ENCODE measurements at places on chromosomes 1 and 21.
A peak's percentile ranks its signal among the peaks of the same experiment; 100 is the strongest.

- no peak for DNase-seq
Observed at GRCh38 chr1:21623410-21623961, 45.7 kb downstream of the RAP1GAP start.

DNA sequence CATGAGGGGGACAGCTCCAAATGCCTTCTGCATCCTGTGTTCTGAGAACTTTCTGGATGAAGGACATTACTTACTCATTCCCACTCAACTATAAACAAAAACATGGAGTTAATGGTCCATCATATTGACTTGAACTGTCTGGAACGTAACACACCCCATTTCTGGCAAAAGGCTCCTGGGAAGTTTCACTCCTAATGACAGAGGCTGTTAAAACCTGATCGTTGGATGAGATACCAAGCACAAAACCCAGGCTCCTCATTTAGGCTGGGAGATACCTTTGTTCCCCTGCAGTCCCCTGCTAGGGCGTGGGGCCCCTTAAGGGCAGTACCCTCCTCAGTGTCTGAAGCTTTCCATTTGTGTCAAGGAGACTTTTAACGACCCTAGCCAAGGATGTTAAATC lies 78.9 kb downstream of the RHOU start:
- DNase-seq, result no peak

- peak; percentile 72 for DNase-seq
Observed at GRCh38 chr1:206608108-206608698, 4.1 kb downstream of the EIF2D start.

DNA sequence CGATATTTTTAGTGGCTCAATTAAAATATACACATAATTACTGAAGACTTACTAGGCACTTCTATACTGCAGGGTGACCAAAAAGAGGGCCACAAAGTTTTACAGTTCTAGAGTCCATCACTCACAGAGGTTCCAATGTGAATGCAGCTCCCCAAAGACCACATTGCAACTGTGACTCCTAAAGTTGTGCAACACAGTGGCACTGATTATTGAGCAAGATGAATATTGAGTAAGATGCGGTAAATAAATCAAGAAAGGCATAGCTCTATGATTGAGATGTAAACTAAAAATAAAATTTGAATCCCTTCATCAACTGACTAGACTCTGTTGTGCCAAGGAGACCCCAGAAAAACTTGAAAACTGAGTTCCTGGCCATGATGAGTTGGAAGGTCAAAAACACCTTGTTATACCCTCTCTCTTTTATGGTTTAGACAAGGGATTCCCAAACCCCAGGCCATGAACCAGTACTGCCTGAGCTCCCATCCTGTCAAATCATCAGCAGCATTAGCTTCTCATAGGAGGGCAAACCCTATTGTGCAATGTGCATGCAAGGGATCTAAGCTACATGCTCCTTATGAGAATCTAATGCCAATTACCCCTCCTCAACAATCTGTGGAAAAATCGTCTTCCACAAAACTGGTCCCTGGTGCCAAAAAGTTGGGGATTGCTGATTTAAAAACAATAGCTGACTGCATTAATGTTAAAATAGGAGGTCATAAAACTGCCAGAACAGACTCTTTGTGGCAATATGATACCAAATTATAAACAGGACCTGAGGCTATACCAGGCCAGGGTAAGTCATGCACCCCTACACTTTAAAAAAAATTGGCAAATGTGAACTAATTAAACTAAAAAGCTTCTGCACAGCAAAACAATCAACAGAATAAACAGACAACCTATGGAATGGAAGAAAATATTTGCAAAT lies 94.3 kb downstream of the ADGRL4 start:
- DNase-seq, result no peak

GRCh38 chr1:198893141-198893540 lies 254.3 kb downstream of the PTPRC start:
- DNase-seq, result no peak

- no peak for DNase-seq
Observed at GRCh38 chr1:53608071-53608470, 130.9 kb downstream of the GLIS1 start.

DNA sequence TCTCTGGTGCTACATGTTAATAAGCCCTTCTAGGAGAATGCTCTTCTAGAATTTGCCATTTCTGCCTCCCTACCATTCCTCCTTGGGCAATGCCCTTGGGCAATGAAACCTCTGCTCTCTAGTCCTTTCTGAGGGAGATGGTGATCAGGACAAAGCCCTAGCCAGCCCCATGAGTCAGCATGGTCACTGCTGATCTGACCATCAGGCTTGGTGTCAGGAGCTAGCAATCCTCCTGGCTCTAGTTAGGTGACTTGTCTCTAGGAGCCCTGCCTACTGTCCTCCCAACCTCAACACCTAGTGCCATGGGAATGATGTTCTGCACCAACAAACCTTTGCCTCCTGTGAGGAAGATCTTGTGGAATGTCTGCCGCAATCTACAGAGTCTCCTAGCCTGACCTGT lies 89.8 kb downstream of the NMNAT2 start:
- no peak for DNase-seq

- peak; percentile 13 for DNase-seq
Observed at GRCh38 chr21:36859744-36860501, 106.5 kb downstream of the HLCS start.

DNA sequence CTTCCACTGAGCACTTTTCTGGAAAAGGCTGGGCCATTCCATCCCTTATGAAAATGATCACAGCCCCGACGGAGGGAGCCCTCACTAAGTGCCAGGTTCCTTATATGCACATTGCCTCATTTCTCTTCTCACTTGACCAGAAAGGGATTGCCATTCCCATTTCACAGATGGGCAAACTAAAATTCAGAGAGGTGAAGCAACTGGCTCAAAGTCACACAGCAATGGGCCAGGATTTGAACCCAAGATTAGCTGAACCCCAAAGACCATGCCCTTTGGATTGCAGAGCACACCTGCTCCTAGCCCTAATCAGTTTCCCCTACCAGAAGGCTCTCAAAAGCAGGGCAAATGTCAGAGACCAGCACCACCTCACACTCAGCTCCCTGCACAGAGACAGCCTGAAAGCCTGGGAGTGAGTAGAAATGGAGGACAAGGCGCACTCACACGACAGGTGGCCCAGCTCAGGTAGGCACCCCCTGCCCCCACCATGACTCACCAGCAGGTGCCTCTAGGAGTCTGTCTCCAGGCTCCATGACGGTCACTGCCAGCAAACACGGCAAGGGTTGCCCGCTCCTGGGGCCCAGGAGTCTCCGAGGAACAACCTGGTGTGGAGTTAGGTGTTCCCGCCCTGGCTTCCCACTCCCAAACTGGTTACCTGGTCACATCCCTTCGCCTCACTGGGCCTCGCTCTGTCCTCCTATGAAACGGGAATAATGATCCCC lies 21.7 kb downstream of the SDC3 start:
- no peak for DNase-seq

DNA sequence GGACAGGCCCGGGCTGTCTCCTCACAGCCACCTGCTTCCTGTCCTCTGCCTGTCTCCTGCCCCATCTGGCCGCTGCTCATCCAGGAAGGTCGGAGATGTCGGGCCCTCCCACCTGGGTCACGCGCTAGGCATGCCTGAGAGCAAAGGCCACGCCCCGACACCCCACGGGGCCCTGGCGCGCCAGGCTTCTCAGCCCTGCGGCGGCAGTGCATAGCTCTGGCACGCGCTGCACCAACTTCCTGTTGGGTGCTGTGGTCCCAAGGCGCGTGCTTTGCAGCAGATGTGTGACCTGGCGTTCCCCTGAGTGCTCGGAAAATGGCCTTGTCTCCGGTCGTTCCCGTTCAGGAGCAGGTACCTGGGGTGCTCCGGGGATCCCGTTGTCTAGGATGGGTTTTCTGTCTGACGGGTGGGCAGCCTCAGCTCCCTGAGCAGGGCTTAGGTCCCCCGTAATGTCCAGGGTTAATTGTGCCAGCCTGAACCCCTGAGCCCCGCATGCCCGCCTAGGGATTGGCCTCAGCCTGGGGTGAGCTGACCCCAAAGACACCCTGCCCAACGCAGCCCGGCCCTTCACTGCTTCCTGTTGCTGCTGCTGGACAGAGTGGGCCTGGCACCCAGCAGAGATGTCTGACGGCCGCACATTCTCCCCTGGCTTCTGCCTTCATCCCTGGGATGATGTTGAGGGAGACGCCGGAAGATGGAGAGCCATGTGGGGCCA lies 19.4 kb upstream of the KCNAB2 start:
- peak; percentile 95 for DNase-seq

GRCh38 chr1:41754540-41754939 lies 164.2 kb downstream of the HIVEP3 start:
- no peak for DNase-seq

- peak; percentile 89 for DNase-seq
Observed at GRCh38 chr1:1122078-1122811, 6.4 kb upstream of the C1orf159 start.
